Stimulated activated CD4-positive, alpha-beta T cell treated with anti-CD3 and anti-CD28 coated beads, TNF-alpha, amount 100 ng/mL, for 24 hours (primary cell): ENCODE measurements at places on chromosomes 5 and 9.

DNA sequence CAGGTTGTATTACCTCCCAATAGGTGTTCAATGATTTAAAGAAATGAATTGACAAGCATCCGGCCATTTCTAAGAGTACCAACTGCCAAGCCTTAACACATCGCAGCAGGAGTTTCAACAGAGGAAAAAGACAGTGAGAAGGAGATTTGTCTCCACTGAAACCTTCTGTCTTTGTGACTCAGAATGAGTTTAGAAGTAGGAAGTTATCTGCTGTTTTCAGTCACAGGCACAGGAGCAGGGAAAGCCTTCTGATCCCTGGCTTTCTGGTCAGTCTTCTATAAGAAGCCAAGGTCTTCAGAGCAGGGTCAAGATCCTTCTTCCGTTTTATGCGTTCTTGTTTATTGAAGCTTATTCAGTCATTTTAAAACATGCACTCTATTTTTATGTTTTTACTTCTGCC lies 390.7 kb upstream of the PCSK5 start:
- no peak for DNase-seq

DNA sequence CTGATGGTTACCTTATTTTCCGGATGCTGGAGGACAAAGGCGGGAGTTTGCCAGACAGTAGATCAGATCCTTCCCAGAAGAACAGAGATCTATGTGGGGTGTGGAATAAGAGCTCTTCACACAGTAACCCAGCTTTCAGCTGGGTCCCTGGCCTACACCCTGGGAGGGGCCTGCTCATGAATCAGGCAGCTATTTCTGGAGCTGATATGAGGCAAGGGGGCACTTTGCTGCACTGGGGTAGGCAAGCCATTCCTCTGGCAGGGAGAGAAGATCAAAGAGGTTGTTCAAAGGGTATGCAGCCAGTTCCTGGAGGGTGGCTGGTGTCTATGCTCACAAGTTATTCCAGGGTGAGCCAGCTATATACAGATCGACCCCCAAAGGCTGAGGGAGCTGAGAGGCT lies 48.6 kb downstream of the CYSTM1 start:
- no peak for DNase-seq

DNA sequence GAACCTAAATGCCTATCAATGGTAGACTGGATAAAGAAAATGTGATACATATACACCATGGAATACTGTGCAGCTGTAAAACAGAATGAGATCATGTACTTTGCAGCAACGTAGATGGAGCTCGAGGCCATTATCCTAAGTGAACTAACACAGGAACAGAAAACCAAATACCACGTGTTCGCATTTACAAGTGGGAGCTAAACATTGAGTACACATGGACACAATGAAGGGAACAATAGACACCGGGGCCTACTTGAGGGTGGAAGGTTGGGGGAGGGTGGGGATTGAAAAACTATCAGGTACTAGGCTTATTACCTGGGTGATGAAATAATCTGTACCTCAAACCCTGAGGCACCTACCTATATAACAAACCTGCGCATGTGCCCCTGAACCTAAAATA lies 22.4 kb upstream of the DEPDC1B start:
- no peak for DNase-seq

GRCh38 chr5:106720367-106720766 lies 950.4 kb downstream of the EFNA5 start:
- DNase-seq = no peak

- no peak for DNase-seq
Measured at GRCh38 chr5:160071916-160072315, 47.3 kb downstream of the PWWP2A start.

DNA sequence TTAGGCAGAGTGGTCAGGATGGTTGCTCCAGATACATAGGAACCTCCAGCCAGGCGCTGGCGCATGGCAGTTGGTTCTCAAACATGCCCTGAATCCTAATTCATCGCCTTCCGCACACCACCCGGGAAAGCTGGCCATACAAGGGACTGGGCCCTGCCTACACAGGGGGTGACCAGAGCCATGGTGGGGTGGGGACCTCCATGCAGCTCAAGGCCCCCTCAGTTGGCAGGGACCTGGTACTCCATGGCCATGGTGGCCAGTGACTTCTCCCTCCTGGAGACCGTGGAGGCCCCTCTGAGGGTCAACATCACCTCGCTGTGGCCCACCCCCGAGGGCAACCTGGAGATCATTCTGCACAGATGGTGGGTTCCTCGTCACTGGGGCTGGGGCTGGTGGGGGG lies 26.8 kb downstream of the PAEP start:
- no peak for DNase-seq

GRCh38 chr9:94875300-94876020 lies 149.0 kb downstream of the AOPEP start:
- DNase-seq = no peak

DNA sequence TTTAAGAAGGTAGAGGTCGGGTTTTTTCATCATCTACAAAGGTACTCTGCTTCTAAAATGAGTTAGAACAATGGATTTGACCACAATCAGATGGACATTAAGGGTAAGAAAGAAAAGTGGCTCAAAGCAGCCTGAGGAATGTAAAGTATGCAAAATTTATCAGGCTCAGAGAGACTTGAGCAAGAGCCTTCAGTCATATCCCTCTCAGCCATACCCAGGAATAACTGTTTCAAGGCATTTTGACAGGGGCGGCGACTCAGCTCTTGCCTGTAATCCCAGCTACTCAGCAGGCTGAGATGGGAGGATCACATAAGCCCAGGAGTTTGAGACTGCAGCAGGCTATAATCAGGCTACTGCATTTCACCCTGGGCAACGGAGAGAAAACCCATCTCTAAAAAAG lies 38.8 kb upstream of the ANXA2R start:
- DNase-seq = no peak
